Activated T-cell treated with anti-CD3 and anti-CD28 coated beads, Interleukin-2, amount 50 U/mL, for 72 hours (primary cell): ENCODE measurements at places on chromosomes 1 and 21. TPM values are rescaled to one million over a fixed set of nuclear protein-coding genes. Genes with fewer than 3 reads are reported as not detected.

GRCh38 chr1:9852410-9853248 is 28.9 kb upstream of the CLSTN1 start:
- H3K4me1 ChIP-seq, result peaks cover 20% of the 10 kb centered on the region
- H3K27ac ChIP-seq, result no peak overlapping the region
- no peaks in the 10 kb centered on the region for H3K27me3 ChIP-seq
- DNase-seq, result no peak
- no peak overlapping the region for H3K4me3 ChIP-seq

- DNase-seq, result peak; percentile 87
- H3K4me3 ChIP-seq, result no peak overlapping the region
- no peak overlapping the region for H3K27ac ChIP-seq
- H3K27me3 ChIP-seq, result no peaks in the 10 kb centered on the region
These were observed 46.7 kb upstream of the PCBP3 start for GRCh38 chr21:45596704-45597318.

GRCh38 chr1:162087111-162087510 is 17.6 kb downstream of the NOS1AP start:
- peaks cover 3% of the 10 kb centered on the region for H3K36me3 ChIP-seq
- no peak for DNase-seq

DNA sequence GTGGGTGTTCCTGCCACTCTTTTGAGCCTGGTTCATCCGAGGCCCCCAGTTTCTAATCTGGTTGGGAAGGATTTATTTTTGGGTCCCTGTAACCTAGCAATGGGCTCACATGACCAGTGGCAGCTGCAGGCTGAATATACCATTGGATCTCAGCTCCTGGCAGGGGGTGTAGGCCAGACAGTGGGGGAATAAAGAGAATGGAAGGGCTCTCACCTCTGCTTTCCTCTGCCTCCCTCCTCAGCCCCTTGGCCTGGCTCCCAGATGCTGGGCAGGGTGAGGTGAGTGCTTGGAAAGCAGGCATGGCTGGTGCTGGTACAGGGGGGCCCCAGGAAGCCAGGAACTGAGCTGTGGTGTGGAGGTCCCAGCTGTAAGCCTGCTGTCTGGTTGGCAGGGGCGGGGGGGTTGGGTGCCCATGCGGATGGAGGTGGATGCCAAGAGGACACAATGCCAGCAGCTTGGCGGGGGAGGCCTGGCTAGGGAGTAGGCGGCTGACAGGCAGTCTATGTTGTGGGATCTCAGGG is 3.6 kb upstream of the GPR61 start:
- H3K27me3 ChIP-seq, result no peaks in the 10 kb centered on the region
- H3K36me3 ChIP-seq, result no peaks in the 10 kb centered on the region
- peaks cover 19% of the 10 kb centered on the region for H3K4me1 ChIP-seq

Gene CATSPERE
- total RNA-seq, result 0.38 TPM

Gene RRP1
- 30.3 TPM for total RNA-seq
